ENCODE measurements at places on chromosomes 16 and 17.

GRCh38 chr17:79407385-79407784, 203.5 kb downstream of the RBFOX3 start:
- DNase-seq, result no peak

- DNase-seq, result no peak
Measured at GRCh38 chr16:49057936-49058335, 223.7 kb downstream of the CBLN1 start.

GRCh38 chr16:75208242-75208825, 1.4 kb upstream of the CTRB2 start:
- no peak for DNase-seq

DNA sequence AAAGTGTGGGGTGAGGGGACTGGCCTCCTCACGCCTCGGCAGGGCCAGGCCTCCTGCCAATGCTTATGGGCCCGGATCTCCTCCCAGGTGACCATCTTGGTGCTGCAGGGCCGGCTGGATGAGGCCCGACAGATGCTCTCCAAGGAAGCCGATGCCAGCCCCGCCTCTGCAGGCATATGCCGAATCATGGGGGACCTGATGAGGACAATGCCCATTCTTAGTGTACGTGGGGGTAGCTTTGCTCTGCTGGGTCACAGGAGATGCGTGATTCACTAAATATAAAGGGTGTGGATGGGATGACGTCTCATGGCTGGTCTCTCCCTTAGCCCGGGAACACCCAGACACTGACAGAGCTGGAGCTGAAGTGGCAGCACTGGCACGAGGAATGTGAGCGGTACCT, 19.5 kb downstream of the NUP85 start:
- no peak for DNase-seq

GRCh38 chr17:77247609-77248008, 106.8 kb downstream of the SEC14L1 start:
- no peak for DNase-seq

GRCh38 chr16:35506898-35507194, 2047.4 kb downstream of the TP53TG3F start:
- no peak for DNase-seq

DNA sequence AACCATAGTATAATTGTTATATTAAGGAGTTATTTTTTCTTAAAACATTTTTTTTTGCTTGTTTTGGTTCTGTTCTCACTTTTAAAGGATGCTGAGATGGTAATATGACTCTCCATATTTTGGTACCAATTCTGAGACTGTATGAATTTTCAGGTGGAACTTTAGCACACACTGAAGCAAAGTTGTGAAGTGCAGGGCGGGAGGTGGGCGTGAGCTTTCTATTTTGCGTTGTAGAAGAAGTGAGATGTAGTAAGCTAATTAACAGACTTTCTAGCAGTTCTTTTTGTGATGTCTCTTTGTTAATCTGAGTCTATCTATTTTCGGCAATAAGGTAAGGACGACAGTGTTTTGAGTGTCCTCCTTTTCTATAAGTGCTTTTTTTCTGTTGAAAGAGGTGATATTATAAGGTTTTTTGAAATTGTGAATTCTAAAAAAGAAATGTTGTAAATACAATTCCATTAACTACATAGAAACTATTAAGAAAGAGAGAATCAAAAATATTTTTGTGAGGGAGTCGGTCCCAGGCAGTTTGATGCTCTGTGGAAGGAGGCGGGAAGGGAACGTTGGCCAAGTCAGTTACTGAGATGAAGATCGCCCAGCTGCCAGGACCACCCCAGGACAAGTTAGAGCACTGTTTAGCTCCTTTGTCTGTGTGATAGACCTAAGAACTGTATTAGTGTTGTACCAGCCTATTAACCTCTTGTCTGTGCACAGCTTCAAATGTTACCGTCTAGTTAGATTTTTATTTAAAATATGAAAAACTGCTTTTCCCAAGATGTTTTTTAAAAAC, 65.0 kb downstream of the CCDC182 start:
- no peak for DNase-seq

DNA sequence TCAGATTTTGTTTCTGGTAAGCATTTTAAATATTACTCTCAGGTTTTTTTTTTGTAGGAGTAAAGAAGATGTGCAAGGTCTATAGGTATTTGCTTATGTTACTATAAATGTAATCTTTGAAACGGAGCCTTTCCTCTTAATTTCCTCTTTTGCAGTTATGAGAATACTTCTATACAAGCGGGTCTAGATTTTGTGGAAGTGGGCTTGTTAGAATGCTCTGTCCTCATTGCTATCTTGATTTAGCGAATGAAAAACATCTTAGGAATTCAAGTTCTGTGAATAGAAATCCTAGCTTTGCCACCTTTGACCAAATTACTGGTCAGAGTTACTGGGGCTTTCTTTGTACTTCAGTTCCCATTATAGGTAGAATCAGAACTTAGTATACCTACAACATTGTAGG, 80.3 kb downstream of the EFCAB13 start:
- DNase-seq, result no peak

- peak; percentile 96 for DNase-seq
Measured at GRCh38 chr17:68462381-68463210, 5.3 kb upstream of the WIPI1 start.

DNA sequence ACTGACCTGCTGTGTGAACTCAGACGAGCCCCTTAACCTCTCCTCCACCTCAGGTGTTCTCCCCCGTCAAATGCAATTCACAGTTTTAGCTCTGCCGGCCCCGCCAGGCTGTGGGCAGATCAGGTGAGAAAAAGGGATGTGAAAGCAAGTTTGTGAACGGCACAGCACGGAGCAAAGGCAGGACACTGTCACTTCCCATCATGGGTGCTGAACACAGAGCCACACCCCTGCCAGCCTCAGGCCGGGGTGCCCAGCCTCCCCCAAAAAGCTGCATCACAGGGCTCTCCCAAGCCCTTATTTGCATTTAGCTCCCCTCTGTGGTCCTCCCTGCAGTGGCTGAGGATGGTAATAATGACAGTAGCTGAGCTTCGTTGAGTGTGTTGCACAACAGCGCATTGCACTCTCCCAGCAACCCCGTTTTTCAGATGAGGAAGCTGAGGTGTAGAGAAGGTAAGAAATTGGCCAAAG, 88.8 kb upstream of the TNRC6C start:
- no peak for DNase-seq

- no peak for DNase-seq
Measured at GRCh38 chr16:81554979-81555378, 110.4 kb downstream of the CMIP start.

- no peak for DNase-seq
Measured at GRCh38 chr16:75593308-75593707, 27.1 kb downstream of the GABARAPL2 start.

- DNase-seq, result peak; percentile 73
Measured at GRCh38 chr16:65336160-65336559, 214.3 kb upstream of the CDH11 start.

GRCh38 chr17:19376811-19377210, 1.5 kb upstream of the MAPK7 start:
- peak; percentile 26 for DNase-seq

DNA sequence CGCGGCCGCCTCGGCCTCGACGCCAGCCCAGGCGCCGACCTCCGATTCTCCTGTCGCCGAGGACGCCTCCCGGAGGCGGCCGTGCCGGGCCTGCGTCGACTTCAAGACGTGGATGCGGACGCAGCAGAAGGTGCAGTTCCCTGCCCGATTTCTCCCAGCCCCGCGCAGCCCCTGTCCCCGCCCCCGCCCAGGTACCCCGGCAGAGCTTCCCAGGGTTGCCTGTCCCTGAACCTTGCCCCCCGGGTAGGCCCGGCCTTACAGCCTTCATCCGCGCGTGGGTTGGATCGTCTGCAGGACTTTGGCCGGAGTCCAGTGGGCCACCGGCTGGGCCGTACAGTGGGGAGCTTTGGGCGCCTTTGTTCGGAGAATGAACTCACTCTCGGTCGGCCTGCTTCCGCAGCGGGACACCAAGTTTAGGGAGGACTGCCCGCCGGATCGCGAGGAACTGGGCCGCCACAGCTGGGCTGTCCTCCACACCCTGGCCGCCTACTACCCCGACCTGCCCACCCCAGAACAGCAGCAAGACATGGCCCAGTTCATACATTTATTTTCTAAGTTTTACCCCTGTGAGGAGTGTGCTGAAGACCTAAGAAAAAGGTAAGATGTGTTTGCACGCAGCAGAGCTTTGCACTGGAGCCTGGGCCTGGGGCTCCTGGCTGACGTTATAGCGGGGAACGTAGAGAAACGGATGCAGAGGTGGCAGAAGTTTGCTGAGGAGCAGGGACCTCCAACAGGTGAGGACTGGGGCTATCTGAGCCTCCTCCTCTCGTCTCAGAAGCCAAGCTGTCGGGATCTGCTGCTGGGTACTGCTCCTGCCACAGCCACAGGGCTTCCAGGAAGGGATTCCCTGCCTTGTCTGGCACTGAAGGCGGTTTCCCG, 593 bp downstream of the GFER start:
- peak; percentile 44 for DNase-seq

DNA sequence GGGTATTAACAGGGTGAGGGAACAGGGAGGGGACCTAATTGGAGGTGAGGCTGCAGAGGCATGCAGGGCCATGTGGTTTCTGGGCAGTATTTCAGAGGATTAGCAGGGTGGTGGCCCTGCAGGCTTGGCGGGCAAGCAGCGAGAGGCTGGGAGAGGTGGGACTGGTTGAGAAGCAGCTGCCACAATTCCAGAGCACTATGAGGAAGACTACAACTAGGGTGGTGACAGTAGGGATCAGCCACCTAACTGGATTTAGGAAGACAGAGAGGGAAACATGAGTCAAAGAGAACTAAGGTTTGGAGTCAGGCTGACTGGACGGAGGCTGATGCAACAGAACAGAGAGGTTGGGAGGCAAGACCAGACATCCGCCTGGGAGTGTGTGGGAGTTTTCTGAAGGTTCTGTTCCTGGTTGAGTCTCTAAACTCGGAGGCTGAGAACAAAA, 12.3 kb downstream of the ALOXE3 start:
- DNase-seq, result peak; percentile 55

DNA sequence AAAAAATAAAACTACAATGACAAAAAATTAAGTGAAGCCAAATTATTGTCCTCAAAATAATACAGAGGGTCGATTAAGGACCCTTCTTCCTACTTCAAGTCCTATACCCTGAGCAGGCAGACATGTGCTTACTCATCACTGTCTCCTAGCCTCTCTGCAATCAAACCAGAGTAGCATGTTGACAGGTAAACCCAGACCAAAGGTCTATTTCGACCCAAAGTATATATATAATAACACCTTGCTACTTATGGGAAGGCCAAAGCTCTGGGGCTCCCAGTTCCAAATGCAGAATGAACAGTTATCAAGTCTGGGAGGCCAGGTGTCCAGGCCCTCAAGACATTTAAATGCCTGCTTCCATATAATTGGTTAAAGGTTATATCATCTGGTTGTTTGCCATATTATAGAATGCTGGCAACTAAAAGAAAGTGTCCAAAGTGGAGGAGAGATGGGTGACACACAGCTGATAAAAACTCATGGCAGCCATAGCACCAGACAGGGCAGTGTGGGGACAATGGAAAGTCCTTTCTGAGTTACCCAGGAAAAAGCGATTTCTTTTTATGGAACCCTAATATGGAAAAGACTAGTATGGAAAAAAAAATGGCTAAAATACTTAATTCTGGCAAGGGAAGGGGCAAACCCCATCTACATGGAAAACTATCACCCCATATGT, 53.6 kb downstream of the N4BP1 start:
- no peak for DNase-seq

DNA sequence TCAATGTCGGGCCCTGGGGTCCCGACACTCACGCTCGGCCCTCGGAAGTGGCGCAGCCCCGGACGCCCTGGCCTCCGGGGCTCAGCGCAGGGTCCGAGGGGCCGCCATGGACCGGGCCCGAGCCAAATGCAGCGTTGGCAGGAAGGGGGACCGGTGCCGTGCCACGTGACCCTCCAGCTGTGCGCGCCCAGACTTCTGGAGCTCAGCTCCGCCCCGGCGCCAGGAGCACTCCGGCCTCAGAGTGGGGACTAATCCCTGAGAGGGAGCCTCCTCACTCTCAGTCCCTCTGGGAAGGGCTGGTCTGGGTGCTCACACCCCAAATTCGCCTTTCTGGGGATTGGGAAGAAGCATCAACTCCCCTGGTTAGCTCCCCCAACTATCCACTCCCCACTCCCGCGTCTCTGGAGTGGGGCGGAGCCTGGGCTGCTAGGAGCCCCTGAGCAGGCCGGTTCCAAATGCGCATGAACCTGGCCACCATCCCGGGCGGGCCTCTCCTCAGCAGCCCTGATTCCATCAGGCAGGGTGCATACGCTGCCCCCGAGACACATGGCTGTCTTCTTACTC, at the start of gene B3GNT9:
B3GNT9 (minus strand) TSS at position 166 of the 564 bp plus-strand sequence. CDS start 513 bp downstream, outside the sequence.
- DNase-seq, result peak; percentile 83

- peak; percentile 54 for DNase-seq
Measured at GRCh38 chr16:81136390-81137335, 40.5 kb upstream of the GCSH start.

DNA sequence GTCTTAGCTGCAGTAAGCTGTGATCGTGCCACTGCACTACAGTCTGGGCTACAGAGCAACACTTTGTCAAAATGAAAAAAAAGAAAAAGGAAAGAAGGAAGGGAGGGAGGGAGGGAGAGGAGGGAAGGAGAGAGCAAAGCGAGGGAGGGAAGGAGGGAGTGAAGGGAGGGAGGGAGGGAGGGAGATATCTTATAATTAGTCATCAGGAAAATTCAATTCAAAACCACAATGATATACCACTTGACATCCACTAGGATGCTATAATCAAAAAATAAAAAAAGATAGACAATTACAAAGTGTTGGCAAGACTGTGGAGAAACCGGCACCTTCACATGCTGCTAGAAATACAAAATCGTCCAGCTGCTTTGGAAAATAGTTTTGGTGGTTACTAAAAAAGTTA, 93.8 kb downstream of the CDC27 start:
- peak; percentile 50 for DNase-seq

GRCh38 chr17:9132944-9133610, 111.8 kb downstream of the NTN1 start:
- no peak for DNase-seq

- DNase-seq, result peak; percentile 80
Measured at GRCh38 chr17:32461853-32462617, 17.7 kb downstream of the PSMD11 start.

DNA sequence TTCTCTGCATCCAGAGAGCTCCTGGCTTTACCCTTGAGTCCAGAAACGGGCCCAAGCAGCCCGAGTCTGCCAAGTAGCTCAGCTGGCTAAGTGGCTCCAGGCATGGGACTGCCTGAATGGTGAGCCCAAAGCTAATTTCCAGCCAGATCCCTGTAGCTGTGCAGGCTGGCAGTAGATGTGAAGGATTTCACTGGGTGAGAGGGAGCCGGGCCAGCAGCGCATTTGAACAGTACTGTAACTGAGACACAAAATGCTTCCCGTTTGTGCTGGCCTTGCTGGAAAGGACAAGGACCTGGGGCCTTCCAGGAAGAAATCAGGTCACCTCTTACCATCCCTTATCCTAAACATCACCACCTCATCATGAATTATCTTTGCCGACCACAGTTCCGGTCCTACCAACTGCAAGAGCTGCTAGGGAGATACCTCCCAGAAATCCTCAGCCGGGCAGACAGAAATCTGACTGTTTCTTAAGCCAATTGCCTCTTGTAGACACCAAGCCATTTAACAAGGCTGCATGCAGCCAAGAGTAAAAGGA, 3.7 kb downstream of the TIMP2 start:
- no peak for DNase-seq

- DNase-seq, result no peak
Measured at GRCh38 chr17:48873209-48873608, 19.4 kb upstream of the ATP5MC1 start.

All from ELR (cell line).